ENCODE measurements at places on chromosomes 6 and 20. TPM values are rescaled to one million over a fixed set of nuclear protein-coding genes. Genes with fewer than 3 reads are reported as not detected.
A peak's percentile ranks its signal among the peaks of the same experiment; 100 is the strongest.

DNA sequence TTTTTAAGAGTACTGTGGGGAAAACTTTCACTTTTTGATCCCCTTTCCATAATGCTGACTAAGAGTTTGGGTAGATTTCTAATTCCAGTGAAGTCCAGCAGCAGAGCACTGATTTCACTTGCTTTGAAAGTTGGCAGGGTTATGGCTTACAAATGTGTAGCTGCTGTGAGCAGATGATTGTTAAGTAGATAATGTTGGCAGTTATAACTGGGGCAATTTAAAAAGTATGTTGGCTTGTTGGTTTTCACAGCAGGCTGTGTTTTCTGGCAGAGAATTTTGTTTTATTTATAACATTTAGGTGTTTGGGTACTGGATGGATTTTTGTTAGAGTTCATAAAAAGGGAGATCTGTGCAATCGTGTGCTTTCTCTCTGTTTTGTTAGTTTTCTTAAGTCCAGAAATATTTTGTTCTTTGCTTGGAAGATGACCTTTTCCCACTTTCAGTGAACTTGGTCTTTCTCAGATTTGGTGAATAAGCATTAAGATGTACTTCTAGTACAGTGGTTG is 31.4 kb downstream of the AFDN start:
- H3K27ac ChIP-seq = no peak overlapping the region
- peaks cover 42% of the 10 kb centered on the region for H3K4me1 ChIP-seq
- no peaks in the 10 kb centered on the region for H3K36me3 ChIP-seq
- DNase-seq = no peak

GRCh38 chr6:3987053-3987452 is 91.9 kb downstream of the FAM217A start:
- DNase-seq = no peak
- peaks cover 18% of the 10 kb centered on the region for H3K4me1 ChIP-seq
- no peaks in the 10 kb centered on the region for H3K36me3 ChIP-seq

DNA sequence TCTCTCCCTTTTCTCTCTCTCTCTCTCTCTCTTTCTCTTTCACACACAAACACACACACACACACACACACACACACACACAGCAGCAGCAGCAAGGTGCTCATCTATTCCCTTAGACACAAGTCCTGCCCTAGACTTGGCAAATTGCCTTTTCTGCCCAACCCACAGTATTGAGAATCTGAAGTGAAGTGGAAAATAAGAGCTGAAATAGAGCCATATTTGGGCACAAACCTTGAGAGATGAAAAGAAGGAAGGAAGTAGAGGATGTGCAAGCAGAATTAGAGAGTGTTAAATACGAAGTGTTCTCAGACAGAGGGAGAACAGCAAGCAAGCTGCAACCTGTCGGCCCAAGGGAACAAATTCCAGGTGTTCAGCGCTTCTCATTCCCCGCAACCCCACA is 557.5 kb upstream of the NOX3 start:
- DNase-seq = no peak
- H3K36me3 ChIP-seq = no peaks in the 10 kb centered on the region
- H3K27ac ChIP-seq = no peak overlapping the region
- H3K4me3 ChIP-seq = no peak overlapping the region

DNA sequence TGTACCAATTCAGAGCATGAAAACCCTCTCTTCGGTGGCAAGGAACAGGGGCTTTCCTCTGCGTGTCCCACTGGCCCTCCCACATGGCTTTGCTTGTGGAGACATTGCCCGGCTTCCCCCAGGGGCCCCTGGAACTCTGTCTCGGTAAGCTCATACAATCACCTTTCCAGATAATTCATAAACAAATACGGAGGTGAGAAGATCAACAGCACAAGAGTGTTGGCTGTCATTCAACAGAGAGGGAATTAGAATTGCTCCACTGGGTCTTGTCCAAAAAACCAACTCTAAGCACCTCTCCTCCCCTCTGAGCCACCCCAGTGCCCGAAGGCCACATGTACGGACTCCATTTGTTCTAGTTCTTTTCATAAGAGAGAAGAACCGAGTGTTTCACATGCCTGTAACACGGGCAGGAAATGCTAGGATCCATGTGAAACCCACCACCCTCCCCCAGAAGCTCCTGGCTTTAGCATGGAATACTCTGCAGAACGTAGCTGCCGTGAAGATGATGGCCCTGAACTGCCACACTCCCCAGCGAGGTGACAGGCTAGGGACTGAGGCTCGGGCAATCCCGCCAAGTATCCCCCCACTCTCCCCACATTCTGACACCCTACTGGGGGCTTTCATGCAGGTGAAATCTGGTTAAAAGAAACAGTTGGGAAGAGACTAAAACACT is 24.6 kb upstream of the FOXC1 start:
- H3K36me3 ChIP-seq = no peaks in the 10 kb centered on the region
- peak; percentile 70 for DNase-seq
- H3K4me1 ChIP-seq = no peaks in the 10 kb centered on the region
- no peak overlapping the region for H3K4me3 ChIP-seq

GRCh38 chr6:158825951-158826306 is 6.8 kb upstream of the EZR start:
- no peaks in the 10 kb centered on the region for H3K36me3 ChIP-seq
- H3K4me3 ChIP-seq = no peak overlapping the region
- DNase-seq = peak; percentile 82
- H3K4me1 ChIP-seq = no peaks in the 10 kb centered on the region
- no peaks in the 10 kb centered on the region for H3K27me3 ChIP-seq

DNA sequence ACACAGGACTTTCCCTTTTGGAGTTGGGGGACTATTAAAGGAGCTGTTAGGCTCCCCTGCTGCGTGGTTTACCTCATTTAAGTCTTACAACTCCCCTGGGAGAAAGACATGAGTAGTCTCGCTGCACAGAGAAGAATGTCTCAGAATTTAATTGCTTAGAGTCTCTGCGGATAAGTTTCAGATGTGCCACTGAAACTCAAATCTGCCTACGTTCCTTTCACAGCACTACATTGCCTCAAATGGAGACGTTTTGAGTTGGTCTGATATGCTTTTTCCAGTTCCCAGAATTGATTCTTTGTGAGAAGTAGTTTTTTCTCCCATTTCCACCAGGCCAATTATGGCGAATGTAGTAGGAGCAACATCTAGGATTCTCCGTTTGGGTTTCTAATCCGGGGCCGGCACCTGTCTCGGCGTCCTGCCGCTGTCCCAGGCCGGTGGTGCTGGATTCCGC is 532 bp upstream of the SLC35F1 start:
- H3K27ac ChIP-seq = no peak overlapping the region
- peak overlapping the region; percentile 44 for H3K4me3 ChIP-seq
- H3K36me3 ChIP-seq = no peaks in the 10 kb centered on the region
- no peaks in the 10 kb centered on the region for H3K27me3 ChIP-seq
- peaks cover 9% of the 10 kb centered on the region for H3K4me1 ChIP-seq

Gene OR2H2
- not detected for total RNA-seq

DNA sequence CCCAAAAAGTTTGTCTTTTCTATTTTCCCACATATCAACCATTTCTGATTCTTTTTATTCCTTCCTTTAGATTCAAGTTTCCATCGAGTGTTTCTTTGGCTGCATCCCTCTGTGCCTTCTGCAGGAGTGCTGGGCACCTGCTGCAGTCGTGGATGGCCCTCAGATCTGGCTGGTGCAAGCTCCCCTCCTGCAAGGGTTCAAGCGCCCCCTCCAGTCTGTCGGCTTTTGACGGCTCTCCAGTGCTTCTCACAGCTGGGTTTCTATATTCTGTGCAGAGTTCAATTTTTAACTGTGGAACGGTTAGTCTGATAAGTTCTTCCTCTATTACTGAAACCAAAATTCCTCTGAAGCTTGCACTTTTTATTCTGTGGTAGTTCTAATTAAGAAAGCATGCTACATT is 132.1 kb downstream of the HUS1B start:
- H3K27me3 ChIP-seq = no peaks in the 10 kb centered on the region
- no peak for DNase-seq
- H3K4me3 ChIP-seq = no peak overlapping the region
- no peaks in the 10 kb centered on the region for H3K4me1 ChIP-seq

DNA sequence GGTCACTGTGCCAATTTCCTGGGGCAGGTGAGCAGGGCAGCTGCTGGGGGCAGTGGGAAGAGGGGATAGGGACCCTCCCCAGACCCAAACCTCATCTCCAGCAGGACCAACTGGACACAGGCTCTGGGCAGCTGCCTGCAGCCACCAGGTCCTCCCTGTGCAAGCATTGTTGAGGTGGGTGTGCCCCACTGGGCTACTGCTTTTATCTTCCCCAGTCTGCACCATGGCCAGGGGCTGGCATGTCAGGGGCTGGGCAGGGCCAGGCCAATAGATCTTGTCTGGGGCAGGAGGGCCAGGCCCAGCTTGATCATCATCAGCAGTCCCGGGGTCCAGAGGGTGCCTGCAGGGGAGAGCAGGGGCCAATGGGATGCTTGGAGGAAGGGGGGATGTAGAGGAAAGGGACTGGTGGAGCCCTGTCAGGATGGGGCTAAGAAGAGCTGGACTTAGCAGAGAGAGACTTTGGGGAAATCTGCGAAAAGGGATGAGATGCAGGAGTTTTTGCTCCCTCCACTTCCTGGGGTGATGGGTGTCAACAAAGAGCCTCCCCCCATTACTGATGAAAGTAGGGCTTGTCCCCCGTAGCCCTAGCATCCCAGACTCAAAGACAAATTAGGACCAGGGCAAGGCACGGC is 5.7 kb downstream of the EBF4 start:
- H3K36me3 ChIP-seq = no peaks in the 10 kb centered on the region
- H3K27ac ChIP-seq = no peak overlapping the region
- peaks cover 17% of the 10 kb centered on the region for H3K4me1 ChIP-seq

- DNase-seq = no peak
- H3K4me3 ChIP-seq = no peak overlapping the region
- no peaks in the 10 kb centered on the region for H3K27me3 ChIP-seq
- no peaks in the 10 kb centered on the region for H3K36me3 ChIP-seq
- peaks cover 14% of the 10 kb centered on the region for H3K4me1 ChIP-seq
- no peak overlapping the region for H3K27ac ChIP-seq
Measured at GRCh38 chr6:112031960-112032359, 21.9 kb upstream of the CCN6 start.

Gene TRAPPC3L
- total RNA-seq = not detected

Gene CLVS2
- 1.5 TPM for total RNA-seq

DNA sequence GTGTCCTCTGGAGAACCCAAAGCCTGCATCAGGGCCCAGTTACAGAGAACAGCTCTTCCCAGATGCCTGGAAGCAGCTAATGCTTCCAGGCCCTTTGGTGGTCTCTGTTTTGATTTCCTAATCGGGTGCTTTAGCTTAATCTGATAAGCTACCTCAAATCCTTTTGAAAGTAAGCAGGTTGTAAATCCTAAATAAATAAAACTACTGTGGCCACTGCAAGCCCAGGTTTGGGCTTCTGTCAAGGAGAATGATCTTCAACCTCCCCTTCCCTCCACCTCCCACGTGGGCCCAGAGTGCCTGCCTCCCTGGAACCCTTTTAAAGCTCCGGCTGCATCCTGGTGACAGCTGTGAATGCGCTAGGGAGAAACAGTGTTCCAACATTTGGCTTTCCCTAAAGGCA is 25.2 kb upstream of the FYN start:
- H3K4me3 ChIP-seq = no peak overlapping the region
- DNase-seq = no peak
- no peaks in the 10 kb centered on the region for H3K4me1 ChIP-seq
- H3K36me3 ChIP-seq = no peaks in the 10 kb centered on the region
- no peak overlapping the region for H3K27ac ChIP-seq

Gene GGT7
- total RNA-seq = 18.9 TPM

- H3K27me3 ChIP-seq = no peaks in the 10 kb centered on the region
- H3K4me3 ChIP-seq = no peak overlapping the region
- DNase-seq = no peak
- peaks cover 37% of the 10 kb centered on the region for H3K4me1 ChIP-seq
- H3K36me3 ChIP-seq = no peaks in the 10 kb centered on the region
Measured at GRCh38 chr6:43666196-43666920, 21.2 kb downstream of the MRPS18A start.

DNA sequence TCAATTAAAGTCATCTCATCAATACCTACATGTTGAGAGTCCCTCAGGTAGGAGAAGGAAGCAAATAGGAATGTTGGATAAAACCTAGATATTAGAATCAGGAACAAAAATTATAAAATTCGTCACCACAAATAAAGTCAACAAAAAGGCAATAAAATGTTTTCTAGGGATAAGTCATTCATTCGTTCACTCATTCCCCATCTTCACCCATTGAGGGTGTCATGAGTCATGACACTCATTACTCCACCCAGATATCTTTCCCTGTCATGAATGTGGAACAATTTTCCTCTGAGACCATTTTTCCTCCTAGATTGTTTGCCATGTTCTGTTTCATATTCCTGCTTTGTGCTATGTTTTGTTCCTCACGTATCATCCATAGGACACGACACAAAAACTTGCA is 50.9 kb upstream of the OLIG3 start:
- H3K4me3 ChIP-seq = no peak overlapping the region
- no peaks in the 10 kb centered on the region for H3K36me3 ChIP-seq
- no peaks in the 10 kb centered on the region for H3K4me1 ChIP-seq
- H3K27me3 ChIP-seq = no peaks in the 10 kb centered on the region
- no peak for DNase-seq

- no peak overlapping the region for H3K27ac ChIP-seq
- H3K27me3 ChIP-seq = no peaks in the 10 kb centered on the region
- H3K4me3 ChIP-seq = no peak overlapping the region
- H3K36me3 ChIP-seq = no peaks in the 10 kb centered on the region
- DNase-seq = no peak
Measured at GRCh38 chr6:169838346-169839028, 87.1 kb downstream of the ERMARD start.

- no peak overlapping the region for H3K4me3 ChIP-seq
- no peak overlapping the region for H3K27ac ChIP-seq
- peaks cover 8% of the 10 kb centered on the region for H3K4me1 ChIP-seq
Measured at GRCh38 chr20:45322952-45323383, 14.9 kb upstream of the MATN4 start.

DNA sequence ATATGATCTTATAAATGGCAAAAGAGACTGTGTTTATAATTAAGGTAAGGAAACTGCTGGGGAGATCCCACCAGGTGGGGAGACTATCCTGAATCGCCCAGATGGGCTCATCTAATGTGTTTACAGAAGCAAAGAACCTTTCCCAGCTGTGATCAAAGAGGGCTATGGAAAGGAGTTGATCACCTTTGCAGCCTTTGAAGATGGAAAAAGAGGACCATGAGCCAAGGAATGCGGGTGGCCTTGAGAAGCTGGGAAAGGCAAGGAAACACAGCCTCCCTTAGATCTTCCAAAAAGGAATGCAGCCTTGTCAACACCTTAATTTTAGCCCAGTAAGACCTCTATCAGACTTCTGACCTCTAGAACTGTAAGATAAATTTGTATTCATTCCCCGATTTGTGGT is 66.5 kb upstream of the ADGRG6 start:
- no peak overlapping the region for H3K4me3 ChIP-seq
- no peaks in the 10 kb centered on the region for H3K36me3 ChIP-seq
- no peaks in the 10 kb centered on the region for H3K27me3 ChIP-seq
- no peaks in the 10 kb centered on the region for H3K4me1 ChIP-seq
- no peak for DNase-seq

Gene COL19A1
- total RNA-seq = 0.49 TPM

DNA sequence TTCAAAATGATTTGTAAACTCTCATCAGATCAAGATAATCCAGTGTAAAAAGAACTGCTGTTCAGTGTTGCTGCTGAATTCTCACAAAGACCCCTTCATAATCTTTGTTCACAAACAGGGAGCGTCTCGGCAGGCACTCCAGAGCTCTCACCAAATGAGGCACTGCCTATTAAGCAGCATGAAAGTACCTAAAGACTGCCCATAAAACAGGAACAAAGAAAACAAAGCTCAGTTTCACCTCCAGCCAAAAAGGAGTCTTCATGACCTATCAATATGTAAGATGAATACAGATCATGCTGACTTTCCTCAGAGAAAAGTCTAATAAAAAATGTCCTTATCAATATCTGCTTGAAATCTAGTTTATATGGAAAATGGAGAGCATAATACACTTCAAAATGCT is 41.8 kb downstream of the GPR63 start:
- no peak overlapping the region for H3K4me3 ChIP-seq
- H3K27me3 ChIP-seq = no peaks in the 10 kb centered on the region
- no peaks in the 10 kb centered on the region for H3K4me1 ChIP-seq
